ENCODE measurements at places on chromosomes 12 and 14.

GRCh38 chr14:59225281-59225680 lies 36.8 kb downstream of the DAAM1 start:
- DNase-seq: no peak

GRCh38 chr12:46722394-46723185 lies 103.2 kb downstream of the SLC38A4 start:
- no peak for DNase-seq

GRCh38 chr14:23864861-23865260 lies 88.7 kb upstream of the DHRS4 start:
- no peak for DNase-seq

- no peak for DNase-seq
Observed at GRCh38 chr12:108457006-108457733, 57.9 kb upstream of the FICD start.

DNA sequence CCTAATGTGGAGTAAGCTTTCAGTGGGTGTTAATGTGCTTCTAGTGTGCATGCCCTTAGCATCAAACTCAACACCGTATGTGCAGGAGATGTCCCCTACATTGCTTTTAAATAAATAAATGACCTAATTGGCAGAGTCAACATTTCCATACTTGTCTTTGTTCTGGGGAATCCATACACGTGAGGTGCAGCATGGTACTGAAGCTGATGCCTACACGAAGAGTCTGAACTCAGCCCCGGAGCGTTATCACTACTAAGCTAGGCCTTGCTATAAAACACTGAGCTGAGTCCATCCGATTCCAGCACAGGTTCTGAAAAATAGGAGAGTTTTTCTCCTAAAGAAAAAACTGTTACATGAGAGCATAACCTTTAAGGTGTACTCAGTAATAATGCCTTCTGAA lies 125.0 kb upstream of the DYRK2 start:
- no peak for DNase-seq

DNA sequence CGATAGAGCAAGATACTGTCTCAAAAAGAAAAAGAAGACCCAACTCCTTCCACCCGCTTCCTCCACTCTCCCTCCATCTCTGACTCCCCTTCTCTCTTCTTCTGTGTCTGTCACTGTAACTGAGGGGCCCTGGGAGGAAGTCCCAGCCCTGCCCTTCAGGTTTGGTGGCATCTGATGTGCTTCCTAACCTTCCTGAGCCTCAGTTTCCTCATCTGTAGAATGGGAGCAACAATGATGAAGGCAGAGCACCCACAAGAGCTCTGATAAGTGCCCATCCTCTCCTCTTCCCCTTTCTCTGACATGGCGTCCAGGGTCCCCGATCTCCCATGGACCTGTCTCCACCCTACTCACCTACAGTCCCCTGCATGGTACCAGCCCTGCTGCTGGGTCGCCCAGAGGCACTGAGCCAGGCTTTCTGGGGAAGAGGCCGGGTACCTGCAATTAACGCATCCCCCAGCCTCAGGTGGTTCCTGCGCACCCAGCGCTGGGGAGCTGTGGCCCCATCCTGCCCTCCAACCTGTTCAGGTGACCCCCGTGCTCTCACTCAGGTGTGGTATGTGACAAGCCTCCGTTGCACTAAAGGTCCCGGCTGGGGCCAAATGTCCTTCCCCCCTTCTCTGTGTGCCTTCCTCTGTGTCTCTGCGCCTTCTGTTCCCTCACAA lies 13.2 kb downstream of the FOXN4 start:
- DNase-seq: no peak
